ENCODE measurements at places on chromosomes 5 and 9.

DNA sequence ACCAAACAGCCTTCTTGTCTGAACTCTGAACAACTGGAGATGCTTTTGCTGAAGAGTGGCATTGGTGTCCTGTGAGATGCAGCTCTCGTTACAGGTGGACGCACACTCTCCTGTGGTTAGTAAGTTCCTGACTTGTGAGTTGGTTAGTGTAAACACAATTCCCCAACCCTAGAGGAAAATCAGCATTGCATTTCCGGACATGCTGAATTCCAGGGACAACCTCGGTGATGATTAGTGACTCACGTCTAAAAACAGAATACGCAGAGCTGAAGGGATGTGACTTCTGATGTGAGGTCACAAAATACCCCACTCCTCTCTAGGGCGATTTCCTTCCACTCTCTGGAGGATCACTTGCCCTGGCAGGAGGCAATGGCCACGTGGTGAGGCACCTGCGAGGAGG is 5.0 kb downstream of the OR2V2 start:
- DNase-seq, result peak; percentile 59

DNA sequence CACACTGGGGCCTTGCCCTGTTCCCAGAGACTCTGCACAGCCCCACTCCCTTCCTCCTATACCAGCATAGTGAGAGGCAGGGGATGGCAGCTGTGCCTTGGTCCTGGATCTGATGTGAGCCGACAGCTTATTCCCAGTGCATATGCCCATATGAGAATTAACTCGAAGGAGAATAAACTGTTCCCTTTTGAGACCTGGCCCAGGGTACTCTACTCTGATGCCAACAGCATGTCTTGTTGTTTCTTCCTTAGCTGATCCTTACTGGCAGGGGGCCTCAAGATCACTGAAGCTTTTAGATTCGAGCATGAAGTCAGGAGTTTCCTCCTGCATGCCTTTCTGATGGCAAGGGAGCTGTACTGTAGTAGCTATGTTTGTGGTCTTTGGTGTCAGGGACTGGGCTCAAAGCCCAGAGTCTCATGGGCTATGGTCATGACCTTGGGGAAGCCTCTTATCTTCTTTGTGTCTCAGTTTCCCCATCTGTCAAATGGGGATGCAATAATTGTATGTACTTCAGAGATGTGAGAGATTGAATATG is 57.1 kb downstream of the DOCK2 start:
- no peak for DNase-seq

DNA sequence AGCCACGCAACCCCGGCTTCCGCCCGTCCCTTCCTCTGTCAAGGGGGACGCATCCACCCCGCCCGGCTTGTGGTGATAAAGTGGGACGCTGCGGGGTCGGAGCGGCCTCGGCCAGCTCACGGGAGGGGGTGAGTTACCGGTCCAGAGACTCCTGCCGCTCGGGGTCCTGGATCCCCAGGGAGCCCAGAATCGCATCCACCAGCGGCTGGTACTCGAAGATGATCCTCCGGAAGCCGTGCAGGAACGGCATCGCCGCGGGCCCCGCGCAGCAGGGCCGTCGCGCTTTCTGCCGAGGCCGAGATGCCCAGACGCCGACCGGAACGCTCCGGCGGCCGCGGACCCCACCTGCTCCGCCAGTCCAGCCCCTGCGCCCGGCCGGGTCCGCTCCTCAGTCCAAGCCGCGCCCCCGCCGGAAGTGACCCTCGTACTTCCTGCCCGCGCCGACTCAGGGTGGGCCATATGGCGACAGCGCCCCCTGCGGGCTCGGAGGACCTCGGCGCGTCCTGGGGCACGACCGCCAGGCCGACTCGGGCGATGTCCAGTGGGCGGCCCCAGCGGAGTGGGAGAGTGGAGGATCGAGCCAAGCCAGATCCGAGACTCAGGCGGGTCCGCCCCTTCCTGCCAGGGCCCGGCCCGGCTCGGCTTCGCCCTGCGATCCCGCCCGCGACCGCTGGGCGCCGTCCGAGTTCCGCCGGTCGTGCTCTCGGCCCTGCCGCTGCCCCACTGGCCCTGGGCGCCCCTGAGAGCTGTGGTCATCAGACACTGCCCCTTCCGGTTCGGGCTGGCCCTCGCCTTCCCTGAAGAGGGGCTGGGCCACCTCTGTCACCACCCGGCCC is at the start of gene ASB6:
TSS of gene ASB6 (minus strand) at position 402 of the 836 bp plus-strand sequence. CDS start at position 250, 152 bp downstream.
- peak; percentile 98 for DNase-seq

DNA sequence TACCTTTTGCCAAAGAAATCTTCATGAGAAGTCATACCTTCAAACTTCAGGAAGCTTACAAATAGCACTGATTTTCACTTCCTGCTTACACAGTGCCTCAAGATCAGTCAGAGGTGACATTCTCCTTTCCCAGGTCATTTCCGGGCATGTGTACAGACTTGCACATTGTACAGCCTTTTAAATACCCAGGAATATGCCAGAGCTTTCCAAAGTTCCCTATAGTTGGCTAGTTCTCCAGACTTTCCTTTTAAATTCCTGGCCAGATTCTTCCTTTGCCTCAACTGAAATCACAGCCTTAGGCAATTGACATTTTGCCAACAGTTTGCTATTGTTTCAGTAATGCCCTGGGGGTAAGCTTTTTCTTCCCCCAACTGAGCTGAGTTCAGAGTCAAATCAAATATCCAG is 47.2 kb downstream of the RFX3 start:
- no peak for DNase-seq

GRCh38 chr5:4480528-4481349 is 659.4 kb upstream of the ADAMTS16 start:
- no peak for DNase-seq

- DNase-seq, result no peak
Measured at GRCh38 chr9:124482431-124483031, 24.7 kb downstream of the NR5A1 start.

GRCh38 chr9:130905125-130905901 is 8.7 kb upstream of the QRFP start:
- no peak for DNase-seq

DNA sequence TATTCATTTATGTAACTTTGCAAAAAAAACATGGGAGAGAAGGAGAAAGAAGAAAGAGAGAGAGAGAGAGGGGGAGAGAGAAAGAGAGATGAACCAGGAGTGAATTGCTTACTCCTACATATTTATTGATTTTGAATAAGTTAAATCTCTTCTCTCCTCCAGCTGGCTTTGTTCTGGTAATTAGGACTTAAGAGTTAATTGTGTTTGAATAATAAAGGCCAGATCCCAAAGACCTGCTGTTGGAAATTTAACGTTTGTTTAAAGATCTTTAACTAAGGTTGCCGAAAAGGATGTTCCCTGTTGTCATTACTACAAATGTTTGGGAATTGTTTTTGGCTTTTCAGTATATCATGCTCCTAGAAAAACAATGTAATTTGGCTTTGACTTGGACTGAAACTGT is 473.0 kb downstream of the TUSC1 start:
- DNase-seq, result no peak

DNA sequence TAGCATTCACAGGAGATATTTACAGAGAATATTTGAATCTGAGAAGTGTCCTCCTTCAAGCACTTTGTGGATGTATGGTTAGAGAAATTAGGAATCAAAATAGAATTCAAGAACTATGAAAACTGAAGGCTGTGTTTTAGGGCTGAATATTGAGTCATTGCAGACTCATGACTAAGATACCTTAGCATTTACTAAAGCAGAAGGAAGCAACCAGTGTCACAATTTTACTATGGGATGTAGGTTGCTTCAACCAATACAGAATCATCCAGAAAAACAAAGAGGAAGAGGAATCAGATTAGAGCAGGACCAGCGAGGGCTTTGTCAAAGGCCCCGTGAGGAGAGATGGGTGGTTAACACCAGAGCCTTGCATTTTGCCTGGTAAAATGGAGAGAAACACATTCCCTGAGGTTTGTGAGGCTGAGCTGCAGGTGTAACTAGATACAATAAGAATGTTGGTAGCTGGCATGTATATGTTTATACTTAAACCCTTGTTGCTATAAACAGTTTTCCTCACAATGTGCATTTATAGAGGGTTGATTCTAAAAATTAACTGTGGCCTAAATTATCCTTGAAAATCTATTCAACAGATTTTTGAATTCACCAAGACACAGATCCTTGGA is 518.1 kb downstream of the AGTPBP1 start:
- no peak for DNase-seq

GRCh38 chr5:178199581-178200434 is 4.5 kb upstream of the HNRNPAB start:
- no peak for DNase-seq

Data from A549 (cell line).